Upper lobe of left lung (tissue), 6 donors: ENCODE measurements at places on chromosomes 4 and X. TPM values are rescaled to one million over a fixed set of nuclear protein-coding genes. Genes with fewer than 3 reads are reported as not detected.

ADD1 gene
- total RNA-seq, result 651 TPM

DNA sequence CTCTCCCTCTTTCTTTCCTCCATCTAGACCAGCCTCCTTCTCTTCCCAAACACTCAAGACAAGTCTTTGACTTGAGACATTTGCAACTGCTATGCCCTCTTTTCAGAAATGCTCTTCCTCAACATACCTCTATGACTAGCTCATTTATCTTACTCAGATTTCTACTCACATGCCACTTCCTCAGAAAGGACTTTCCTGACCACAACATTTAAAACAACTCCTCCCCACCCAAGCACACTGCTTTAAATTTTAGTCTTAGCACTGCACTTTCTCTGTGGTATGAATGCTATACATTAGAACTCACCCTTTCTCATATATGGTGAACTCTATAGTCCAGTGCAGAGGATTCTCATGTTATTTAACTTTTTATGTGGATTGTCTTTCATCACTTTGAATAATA is 28.4 kb upstream of the SULT1E1 start:
- no peaks in the 10 kb centered on the region for H3K27me3 ChIP-seq
- no peak overlapping the region for H3K27ac ChIP-seq
- no peaks in the 10 kb centered on the region for H3K4me1 ChIP-seq

DNA sequence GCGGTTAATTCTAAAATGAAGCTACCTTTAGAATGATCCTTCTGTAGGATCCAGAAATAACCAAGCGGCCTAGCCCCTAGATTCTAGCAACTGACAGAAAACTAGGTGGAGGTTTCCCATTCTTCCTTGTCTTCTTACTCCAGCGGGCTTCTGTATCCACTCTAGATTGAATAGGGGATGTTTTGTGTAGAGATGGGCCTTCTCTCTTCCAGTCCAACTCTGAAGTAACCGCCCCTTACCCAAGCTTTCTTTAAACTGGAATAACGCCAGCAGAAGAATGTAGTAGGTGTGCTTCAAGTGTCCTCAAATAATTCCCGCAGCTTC is 386 bp upstream of the TMEM184C start:
- peak overlapping the region; percentile 87 for H3K27ac ChIP-seq
- no peaks in the 10 kb centered on the region for H3K36me3 ChIP-seq
- peaks cover 44% of the 10 kb centered on the region for H3K4me1 ChIP-seq
- no peaks in the 10 kb centered on the region for H3K27me3 ChIP-seq

- no peak for DNase-seq
- H3K4me3 ChIP-seq, result no peak overlapping the region
- no peaks in the 10 kb centered on the region for H3K36me3 ChIP-seq
- H3K27ac ChIP-seq, result no peak overlapping the region
- no peaks in the 10 kb centered on the region for H3K4me1 ChIP-seq
Observed at GRCh38 chr4:98110929-98111328, 32.3 kb downstream of the STPG2 start.

- H3K4me3 ChIP-seq, result no peak overlapping the region
- H3K4me1 ChIP-seq, result peaks cover 5% of the 10 kb centered on the region
- no peaks in the 10 kb centered on the region for H3K27me3 ChIP-seq
- DNase-seq, result no peak
- no peaks in the 10 kb centered on the region for H3K36me3 ChIP-seq
- H3K27ac ChIP-seq, result no peak overlapping the region
Observed at GRCh38 chr4:4488405-4489404, 53.1 kb downstream of the STX18 start.
